ENCODE measurements at places on chromosomes 12 and 14.

DNA sequence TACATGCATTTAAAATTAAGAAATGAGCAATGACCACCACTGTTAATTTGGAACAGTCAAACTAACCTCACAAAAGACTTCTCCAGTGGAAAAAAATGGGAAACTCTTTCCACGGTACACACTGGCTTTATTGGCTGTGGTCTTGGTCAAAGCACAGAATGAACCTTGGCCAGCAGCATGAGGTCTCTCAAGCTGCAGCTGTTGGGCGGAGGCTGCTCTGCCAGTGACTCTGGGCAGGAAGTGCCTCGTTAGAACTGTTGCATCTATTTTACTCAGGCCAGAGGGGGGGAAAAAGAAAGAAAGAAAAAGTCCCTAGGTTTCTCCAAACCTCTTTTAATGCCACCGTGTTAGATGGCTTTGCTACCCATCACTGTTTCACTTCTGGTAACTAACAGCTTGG is 279.8 kb upstream of the DIO2 start:
- DNase-seq = no peak

GRCh38 chr12:131004166-131004565 is 50.5 kb downstream of the ADGRD1 start:
- no peak for DNase-seq

- DNase-seq = no peak
Measured at GRCh38 chr14:85301506-85301905, 228.4 kb upstream of the FLRT2 start.

DNA sequence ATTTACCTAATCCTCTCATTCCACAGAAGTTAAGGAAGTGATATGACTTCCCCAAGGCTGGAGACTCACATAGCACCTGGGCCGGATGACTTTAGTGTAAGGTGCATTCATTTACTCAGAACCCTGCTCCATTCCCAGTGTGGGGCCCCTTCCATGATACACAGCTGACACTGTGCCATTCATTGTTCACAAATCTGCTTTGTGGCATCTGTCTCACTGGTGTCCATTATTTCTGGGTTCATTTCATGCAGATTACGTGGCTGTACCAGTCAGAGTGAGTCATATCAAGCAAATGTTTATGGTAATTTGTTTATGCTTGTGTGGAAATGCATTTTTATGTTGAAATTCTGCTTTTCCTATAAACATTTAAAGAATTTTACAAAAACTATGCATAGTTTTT is 5.2 kb downstream of the ANO4 start:
- DNase-seq = no peak

- no peak for DNase-seq
Measured at GRCh38 chr12:110157539-110157938, 33.4 kb downstream of the IFT81 start.

GRCh38 chr12:51906430-51907082 is 748 bp upstream of the ACVRL1 start:
- DNase-seq = no peak

DNA sequence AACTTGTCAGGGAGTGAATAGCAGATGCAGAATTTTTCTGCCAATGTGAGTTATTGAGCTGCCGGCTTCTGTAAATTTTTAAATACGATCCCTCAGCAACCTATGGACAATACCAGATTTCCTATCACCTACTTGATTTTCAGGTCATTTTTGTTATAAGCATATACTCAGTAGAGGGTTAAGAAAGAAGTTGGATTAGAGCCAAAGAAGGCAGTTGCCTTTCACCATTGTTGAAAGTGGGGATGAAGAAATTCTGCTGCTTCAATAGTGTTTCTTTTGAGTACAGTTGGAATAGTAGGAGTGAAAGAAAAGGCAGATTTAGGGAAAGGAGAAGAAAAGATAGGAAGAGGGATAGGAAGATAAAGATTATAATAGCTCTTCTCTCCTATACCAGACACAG is 197.1 kb downstream of the ATP23 start:
- DNase-seq = no peak

All from CD4-positive, alpha-beta T cell treated with Interleukin-1 beta for 1 hour (primary cell).